ENCODE measurements at places on chromosomes 13 and 19.

GRCh38 chr13:76131551-76131950 lies 495.4 kb downstream of the LMO7 start:
- DNase-seq = no peak

GRCh38 chr19:56823417-56823816 lies 17.1 kb downstream of the PEG3 start:
- DNase-seq = no peak

DNA sequence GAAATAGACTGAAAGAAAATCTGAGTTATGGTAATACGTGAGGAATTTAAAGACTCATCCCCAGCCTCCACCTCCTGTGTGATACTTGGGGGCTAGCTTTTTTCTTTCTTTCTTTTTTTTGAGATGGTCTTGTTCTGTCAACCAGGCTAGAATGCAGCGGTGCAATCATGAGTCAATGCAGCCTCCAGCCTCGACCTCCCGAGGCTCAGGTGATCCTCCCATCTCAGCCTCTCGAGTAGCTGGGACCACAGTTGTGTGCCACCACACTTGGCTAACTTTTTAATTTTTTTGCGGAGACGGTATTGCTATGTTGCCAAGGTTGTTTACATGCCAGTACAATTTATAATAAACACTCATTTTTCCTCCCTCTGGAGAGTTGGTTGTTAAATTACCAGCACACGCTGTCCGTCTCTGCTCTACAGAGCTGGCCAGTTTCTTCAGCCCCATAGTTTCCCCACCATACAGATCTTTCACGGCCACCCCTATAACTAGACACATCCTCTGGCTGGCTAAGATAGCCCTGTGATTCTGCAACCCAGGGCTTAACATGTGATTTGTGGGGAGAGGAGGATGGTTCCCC lies 4.8 kb downstream of the TNFSF9 start:
- no peak for DNase-seq

DNA sequence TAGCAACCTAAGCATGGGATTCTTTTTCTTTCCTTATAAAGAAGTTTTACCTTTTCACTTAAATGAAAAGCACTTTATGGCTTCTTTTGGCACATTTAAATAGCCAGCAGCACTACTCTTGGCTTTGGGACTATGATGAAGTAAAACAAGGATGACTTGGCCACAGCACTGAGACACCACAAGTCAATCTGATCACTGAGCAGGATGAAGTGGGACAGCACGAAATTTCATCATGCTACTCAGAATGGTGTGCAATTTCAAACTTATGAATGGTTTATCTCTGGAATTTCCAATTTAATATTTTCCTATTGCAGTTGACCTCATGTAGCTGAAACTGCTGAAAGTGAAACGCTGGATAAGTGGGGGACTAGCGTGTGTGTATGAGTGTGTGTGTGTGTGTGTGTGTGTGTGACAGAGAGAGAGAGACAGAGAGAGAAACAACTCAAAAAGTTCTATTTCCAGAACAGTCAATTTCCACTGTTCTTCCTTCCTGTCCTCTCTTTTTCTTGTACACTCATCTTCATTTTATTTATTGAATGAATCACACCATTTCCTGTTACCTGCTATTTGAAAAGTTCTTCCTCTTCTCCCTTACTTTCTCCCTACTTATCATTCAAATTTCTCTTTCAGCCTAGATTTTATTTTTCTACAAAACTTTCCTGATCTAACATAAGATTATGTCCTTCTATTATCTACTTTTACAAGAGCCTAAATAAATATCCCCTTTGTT lies 414.2 kb upstream of the MIR17HG start:
- DNase-seq = no peak

DNA sequence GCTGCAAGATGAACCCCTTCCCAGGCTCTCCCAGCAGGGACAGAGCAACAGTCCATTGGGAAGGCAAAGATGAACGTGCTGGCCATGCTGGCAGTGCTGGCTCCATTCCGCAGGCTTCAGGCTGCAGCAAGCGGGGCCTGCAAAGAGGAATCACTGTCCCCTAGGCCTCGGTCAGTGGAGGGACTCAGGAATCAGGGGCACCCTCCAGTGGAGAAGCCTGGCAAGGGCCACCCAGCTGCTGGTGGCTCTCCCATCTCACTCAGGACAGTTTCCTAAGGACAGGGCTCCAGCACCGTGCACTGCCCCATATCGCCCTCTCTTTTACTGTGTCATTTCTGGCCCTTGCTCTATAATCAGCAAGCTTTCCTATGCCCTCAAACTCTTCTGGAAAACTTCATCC lies 498.6 kb downstream of the EFNB2 start:
- no peak for DNase-seq

GRCh38 chr13:112521073-112521685 lies 66.8 kb downstream of the TUBGCP3 start:
- no peak for DNase-seq

GRCh38 chr13:106029676-106030290 lies 505.7 kb downstream of the EFNB2 start:
- no peak for DNase-seq

DNA sequence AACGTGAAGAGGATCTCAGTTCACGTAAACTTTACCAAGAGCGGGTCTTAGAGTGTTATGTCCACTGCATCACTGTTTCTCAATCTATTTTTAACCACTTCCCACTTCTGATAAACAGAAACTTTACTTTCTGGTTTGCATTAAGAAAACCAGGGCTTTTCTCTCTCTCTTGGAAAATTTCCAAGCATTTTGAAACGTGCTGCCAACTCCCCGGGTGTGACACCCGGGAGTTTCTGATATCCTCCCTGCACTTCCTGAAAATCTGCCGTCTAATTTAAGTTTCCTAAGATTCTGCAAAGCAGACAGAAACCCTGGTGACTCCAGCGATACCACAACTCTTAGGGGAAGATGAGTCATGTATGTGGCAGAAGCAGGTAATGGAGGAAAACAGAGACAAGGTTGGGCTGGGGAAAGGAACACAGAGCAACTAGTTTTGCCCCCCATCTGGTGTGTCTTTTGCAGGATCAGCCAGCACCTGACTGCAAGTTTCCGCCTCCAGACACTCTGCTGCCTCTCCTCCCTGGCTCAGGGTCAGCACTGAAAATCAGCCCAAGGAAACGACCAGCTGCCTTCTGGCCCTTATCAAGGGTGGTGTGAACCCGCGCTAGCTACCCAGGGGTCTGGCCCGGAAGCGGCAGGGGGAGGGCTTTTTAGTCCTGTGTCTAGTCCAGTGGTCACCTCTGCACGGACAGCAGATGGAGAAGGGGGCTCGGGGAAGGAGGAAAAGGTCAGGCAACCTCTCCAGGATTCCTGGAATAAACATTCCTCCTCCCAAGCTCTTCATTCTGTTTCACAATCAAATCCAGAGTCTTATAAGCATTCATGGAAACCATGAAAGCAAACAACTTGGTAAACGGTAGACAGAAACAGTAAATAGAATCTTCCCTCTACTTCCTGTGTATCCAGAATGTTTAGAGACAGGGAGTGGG lies 11.3 kb upstream of the FFAR2 start:
- DNase-seq = no peak

- no peak for DNase-seq
These were observed 523.7 kb upstream of the HTR2A start for GRCh38 chr13:47420568-47420967.

DNA sequence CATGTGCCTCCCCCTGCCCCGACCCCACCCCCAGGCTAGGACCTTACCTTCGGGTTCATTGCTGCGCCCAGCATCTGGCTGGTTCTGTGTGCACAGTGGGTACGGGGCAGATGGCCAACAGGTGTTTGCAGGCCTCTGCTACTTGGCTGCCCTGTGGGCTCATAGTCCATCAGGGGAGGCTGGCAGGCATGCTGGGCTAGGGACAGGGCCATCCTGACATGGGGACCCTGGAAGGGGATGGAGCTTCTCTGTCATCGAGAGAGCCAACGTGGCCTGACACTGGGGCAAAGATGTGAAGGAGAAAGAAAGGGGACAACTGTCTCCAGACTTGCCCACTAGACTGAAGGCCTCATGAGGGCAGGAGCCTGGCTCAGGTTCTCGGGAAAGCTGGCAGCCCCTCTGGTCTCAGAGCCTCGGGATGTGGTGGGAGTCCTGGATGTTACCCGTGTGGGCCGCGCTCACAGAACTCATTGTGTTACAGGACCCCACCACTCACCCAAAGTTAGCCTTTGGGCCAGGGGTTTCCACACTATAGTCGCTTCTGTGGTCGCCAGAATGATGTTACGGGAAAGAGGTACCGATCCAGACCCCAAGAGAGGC lies 4.7 kb downstream of the ZNF536 start:
- DNase-seq = no peak

Measured in head of caudate nucleus (tissue), 42 donors.